Fibroblast of upper back skin (primary cell): ENCODE measurements at places on chromosomes 16 and 17.

DNA sequence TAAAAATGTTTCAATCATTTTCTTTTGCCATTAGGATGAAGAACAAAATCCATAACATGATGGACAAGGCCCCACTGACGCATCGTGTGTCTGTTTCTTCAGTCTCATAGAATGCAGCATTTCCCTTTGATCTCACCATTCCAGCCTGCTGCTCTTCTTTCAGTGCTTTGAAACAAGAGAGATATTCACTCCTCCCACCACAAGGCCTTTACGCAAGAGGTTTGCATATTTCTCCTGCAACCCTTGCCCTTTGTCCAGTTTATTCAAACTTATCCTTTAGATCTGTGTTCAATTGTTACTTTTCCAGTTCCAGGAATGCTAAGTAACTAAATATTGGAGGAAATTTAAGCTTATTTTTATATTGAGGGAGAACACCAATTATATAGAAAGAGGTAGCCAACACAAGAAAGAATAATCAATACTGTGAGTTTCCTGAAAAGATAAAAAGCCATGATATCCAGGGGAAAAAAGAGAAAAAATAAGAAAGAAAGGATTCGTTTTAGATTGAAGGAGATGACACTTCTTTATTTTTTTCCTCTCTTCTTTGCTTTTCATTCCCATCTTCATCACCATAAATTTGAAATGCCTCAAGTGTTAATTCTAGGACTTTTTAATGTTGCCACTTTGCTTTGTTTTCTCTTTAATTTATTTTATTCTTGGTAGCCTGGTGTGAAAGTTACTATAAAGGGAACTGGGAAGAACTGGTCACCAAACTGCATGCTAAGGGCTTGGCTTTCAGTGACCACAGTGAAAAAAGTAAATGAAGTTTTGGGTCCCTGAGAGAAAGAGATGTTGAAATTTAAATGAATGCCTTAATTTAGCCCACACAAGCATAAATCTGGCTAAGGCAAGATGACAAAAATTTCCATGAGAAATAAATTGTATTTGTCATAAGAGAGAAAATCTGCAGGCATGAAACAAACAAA lies 102.1 kb downstream of the KIF2B start:
- DNase-seq, result no peak

GRCh38 chr16:78290872-78291591 lies 191.6 kb downstream of the WWOX start:
- no peak for DNase-seq

GRCh38 chr16:981695-982144 lies at the start of gene SOX8:
SOX8 (plus strand) TSS chr16:981770; CDS start chr16:981923, 153 bp downstream.
- DNase-seq, result no peak

DNA sequence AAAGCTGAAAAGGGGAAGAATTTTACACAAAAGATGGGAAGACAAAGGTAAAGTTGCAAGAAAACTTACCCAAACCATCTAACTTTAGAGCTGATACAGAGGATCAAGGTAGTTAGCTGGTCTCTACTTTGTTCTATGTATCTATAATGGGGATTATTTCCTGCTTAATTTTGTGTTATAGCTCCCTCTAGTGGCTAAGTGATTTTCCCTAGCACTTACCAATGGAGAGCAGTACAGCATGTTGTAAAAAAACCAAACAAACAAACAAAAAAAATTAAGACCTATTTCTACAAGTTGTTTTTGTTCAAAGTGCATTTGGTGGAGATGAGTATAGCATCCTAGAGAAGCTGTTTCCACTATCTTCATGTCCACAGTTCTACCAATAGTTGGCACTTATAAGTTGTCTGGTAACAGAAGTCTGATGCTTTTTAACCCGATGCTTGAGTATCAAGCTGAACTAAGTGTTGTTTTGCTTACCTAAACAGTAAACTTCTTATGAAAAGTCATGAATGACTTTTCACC lies 7.5 kb downstream of the SRSF1 start:
- peak; percentile 72 for DNase-seq

GRCh38 chr16:89197633-89198416 lies 2.5 kb downstream of the SLC22A31 start:
- DNase-seq, result no peak

- DNase-seq, result no peak
These were observed 13.0 kb downstream of the MRPL27 start for GRCh38 chr17:50359998-50360461.

DNA sequence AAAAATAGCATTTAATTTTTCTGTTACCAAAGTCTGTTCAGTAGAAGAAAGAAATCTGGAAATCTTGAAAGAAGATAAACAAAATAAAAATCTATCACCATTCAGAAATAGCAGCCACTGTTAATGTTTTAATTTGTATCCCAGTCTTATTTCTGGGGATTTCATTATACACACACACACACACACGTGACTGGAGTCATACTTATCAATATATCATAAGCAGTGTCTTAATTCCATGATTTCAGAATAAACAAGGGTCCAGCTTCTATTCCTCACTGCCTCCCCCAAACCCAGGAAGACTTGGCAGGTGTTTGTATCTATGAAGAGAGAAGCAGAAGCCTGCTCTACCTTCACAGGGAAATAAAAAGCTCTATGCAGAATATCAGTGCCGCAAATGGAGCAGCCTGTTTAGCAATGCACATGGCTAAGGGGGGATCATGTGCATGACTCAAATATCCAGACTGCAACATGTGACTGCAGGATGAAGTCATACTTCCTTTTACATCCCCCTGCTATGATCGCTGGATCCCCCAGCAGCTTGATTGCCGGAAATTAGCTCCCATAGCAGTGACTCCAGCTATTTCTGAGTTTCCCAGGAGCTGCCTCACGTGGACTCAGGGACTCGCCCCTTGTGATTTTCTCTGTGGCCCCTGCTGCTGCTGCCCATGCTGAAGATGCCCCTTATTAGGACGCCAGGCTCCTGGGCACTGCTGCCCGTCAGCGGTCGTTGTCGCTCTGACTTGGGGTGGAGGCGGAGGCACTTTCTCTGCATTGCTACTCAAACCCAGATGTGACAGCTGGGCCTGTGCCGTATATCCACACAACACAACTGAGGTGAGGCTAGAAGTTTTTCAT lies 341.0 kb downstream of the CPPED1 start:
- DNase-seq, result peak; percentile 87

GRCh38 chr17:57723427-57724025 lies 21.6 kb downstream of the CCDC182 start:
- DNase-seq, result peak; percentile 5
